NCI-H1048 (cell line): ENCODE measurements at places on chromosomes 6 and 20.

DNA sequence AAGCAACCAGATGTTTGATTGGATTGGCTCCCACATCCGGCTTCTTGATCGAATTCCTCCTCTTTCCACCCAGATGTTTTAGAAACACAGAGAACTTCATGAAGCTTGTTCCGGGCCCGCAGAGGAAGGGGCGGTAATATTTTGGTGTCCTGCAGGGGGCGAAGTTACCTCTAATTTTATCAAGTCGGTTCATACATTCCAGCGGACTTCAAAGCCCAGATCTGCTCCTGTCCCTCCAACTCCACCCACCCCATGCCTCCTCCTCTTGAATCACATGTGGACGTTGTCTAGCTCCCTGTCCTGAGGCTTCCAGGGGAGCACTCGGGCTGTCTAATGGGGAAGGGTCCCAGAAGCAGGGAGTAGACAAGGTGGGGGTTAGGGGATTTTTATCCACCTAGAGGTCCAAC, 2.9 kb upstream of the BMP6 start:
- no peak for DNase-seq

- DNase-seq: no peak
These were observed 249.4 kb downstream of the PTPRK start for GRCh38 chr6:128271011-128271410.

GRCh38 chr6:41022294-41022693, 16.7 kb downstream of the UNC5CL start:
- no peak for DNase-seq

GRCh38 chr20:4117158-4117740, 101.9 kb upstream of the RNF24 start:
- no peak for DNase-seq

GRCh38 chr20:59784365-59784764, 149.1 kb downstream of the SYCP2 start:
- no peak for DNase-seq

GRCh38 chr6:143549221-143549948, 37.9 kb upstream of the FUCA2 start:
- DNase-seq: no peak

GRCh38 chr6:163260111-163260895, 154.2 kb upstream of the QKI start:
- no peak for DNase-seq
